GM12891 (cell line): ENCODE measurements at places on chromosomes 2 and 18.

DNA sequence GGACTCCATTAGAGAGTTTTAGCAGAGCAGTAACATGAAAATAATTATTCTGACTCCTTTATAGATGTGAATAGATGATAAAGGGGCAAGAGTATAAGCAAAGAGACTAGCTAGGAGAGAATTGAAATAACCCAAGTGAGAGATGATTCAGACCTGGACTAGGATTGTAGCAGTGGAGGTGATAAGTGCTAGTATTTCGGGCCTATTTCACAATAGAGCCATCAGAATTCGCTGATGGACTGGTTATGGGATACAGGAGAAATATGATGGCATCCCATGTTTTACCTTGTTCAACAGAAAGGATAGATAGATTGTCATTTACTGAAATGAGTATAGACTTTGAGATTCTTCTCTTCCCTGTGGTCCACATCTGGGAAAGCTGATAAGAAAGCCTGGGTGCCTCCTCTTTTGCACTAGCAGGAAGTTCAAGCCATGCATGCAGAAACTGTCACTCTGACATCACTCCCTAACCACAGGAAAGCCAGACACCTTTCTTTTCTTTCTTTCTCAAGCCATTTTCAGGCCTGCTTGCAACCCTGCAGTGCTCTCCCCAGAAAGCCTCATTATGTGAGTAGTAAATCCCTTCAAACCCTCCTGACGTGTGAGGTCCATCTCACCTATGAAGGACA, 25.3 kb downstream of the DYNAP start:
- no peak for DNase-seq

DNA sequence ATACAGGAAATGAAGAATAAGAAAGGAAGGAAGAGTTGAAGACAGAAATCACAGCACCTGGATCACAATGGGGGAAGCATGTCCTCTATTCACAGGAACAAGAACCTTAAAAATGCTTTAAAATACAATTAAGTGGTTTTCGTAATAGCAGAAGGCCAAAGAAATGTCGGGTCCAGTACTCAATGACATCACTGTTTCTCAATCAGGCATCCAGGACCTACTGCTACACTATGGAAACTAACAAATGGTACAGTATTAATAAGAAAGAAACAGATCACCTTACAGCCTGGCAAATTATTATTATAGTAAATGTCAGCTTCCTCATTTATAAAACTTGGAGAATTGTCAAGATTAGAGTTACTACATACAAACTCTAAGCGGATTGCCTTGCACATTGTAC, 15.8 kb downstream of the HNRNPLL start:
- DNase-seq = no peak

GRCh38 chr2:64212346-64212745, 68.1 kb upstream of the PELI1 start:
- no peak for DNase-seq

- no peak for DNase-seq
Measured at GRCh38 chr18:58586269-58586668, 42.6 kb downstream of the ALPK2 start.

DNA sequence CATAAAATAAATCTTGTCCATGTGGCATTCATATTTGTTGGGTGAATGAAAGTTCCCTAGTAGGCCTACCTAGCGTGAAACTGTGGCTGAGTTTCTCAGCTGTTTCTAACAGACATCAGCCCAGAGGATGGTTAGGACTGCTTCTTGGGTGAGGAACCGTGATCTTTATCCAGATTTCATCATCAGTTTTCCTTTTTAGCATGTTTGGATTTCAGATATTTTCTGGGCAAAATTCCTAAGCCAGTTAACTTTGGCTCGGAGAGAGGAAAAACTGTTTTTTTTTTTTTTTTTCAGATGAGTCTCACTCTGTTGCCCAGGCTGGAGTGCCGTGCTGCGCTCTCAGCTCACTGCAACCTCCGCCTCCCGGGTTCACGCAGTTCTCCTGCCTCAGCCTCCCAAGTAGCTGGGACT, 53.5 kb downstream of the DGKD start:
- DNase-seq = no peak
